ENCODE measurements at places on chromosomes 6 and 20.

GRCh38 chr20:57596998-57597939 lies 23.0 kb downstream of the ZBP1 start:
- DNase-seq: peak; percentile 49

DNA sequence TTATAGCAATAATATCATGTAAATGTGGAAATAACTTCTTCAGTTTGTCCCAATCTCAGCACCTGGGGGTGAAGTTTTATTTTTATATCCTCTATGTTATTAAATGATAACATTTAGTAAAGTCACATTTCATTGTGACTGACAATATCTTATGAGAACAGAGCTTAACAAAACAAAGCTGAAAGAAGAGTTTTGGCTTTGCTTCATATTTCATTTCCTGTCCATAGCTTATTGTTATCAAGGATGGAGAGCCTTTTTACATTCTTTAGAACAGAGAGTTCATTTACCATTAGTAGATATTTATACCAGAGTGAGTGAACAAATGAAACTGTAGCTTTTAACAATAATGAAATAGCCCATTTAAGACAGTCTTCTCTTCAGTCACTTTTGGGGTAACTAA lies 231.9 kb upstream of the SGK1 start:
- no peak for DNase-seq

DNA sequence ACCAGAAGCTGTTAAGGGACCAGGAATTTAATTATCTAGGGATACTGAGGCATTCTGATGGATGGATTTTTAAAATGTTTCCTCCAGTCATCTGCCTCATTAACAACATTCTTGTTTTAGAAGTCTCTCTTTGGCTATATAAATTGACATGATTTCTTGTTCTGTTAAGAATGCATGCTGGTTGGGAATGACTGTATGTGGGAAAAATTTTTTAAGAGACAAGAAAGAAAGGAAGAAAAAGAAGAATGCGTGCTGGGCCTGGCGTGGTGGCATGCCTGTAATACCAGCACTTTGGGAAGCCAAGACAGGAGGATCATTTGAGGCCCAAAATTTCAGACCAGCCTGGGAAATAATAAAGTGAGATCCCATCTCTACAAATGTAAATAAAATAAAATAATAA lies 203.6 kb downstream of the GJA1 start:
- no peak for DNase-seq

- no peak for DNase-seq
These were observed 34.3 kb upstream of the ENPP5 start for GRCh38 chr6:46204880-46205650.

DNA sequence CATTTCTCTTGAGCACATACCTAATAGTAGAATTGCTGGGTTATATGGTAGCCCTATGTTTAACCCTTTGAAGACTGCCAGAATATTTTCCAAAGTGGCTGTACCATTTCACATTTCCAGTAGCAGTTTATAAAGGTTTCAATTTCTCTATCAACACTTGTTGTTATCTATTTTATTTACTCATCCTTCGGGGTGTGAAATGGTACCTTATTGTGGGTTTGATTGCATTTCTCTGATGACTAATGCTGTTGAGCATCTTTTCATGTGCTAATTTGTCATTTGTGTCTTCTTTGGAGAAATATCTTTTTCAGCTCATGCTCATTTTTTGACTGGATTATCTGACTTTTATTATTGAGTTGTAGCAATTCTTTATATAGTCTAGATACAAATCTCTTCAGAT lies 5.4 kb downstream of the ENPP4 start:
- DNase-seq: no peak

GRCh38 chr6:144248003-144248402 lies 37.1 kb upstream of the UTRN start:
- no peak for DNase-seq

DNA sequence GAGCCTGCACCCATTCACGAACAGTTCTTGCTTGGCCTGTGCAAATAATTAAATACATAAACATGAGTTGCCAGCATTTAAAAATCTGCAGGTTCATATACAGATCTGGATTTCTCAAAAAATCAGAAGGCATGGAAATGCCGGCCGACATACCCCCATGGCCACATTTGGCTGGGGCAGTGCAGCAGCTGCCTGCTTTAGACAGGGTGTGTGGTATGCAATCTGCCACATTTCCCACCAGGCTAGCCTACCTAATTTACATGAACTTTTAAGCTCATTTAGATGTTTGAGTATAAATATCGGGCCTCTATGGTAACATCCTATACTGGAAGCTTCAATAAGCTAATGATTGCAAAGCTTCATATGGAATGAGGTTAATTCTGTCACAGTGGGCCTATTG lies 31.5 kb downstream of the PLCB1 start:
- DNase-seq: no peak

Data from stimulated activated CD8-positive, alpha-beta memory T cell treated with anti-CD3 and anti-CD28 coated beads, Interleukin-7, amount 100 ng/mL, for 48 hours (primary cell).